DMS53 (cell line): ENCODE measurements at places on chromosomes 7 and 10.

DNA sequence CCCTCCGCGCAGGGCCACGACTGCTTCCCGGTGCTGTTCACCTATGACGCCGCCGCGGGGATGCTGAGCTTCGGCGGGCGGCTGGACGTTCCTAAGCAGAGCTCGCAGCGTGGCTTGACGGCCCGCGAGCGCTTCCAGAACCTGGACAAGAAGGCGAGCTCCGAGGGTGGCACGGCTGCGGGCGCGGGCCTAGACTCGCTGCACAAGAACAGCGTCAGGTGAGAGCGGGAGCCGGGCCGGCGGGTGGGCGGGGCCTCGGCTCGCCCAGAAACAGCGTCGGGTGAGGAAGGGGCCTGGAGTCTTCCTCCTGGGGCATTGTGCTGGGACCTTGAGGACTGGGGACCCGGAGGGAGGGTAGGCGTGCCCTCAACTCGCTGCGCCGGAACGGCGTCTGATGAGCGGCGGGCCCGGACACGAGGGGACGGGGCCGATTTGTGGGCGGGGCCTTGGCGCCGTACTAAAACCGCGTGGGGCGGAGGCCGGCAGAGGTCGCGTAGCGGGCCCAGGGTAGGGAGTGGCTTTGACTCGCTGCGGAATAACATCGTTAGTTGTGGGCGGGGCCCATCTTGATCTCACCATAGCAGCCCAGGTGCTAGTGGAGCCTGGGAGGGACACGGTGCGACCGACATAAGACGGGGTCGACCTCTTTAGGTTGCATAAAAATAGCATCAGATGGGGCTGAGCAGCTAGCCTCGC, 15.6 kb downstream of the PDAP1 start:
- DNase-seq, result peak; percentile 98

DNA sequence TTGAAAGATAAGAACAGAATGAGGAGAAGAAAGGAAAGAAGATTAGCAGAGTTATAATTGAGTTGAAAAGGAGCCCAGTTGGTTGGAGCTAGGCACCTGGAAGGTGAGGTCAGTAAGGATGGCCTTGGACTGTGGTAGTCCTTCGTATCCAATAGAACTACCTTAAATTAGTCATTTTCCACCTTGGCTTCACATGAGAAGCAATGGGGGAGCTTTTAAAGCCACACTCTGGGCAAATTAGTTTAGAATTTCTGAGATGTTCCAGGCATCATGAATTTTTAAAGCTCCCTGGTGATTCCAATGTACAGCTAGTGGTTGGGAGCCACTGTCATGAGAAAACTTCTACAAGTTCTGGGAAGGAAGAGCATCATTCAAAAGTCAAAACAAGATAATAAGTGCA, 27.3 kb upstream of the CYP3A5 start:
- peak; percentile 74 for DNase-seq

- DNase-seq, result no peak
These were observed 28.7 kb downstream of the ST8SIA6 start for GRCh38 chr10:17425584-17426262.

DNA sequence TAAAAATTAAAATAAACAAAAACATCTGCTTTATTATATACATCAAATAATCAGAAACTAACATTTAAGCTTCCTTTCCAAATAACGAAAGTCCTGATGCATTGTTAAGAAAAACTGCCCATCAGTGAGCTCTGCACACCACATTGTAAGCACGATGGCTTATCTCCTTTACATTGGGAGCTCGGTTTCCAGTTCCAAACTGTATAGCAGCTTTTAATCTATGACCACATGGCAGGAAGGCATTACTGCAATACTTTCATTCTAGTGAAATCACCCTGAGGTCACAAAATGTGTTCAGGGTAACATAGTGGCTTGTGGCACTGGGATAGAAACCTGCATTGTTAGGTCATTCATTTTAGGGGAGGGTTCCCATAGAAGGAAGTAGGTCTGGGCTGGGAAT, 146.3 kb downstream of the ZNF22 start:
- no peak for DNase-seq

- peak; percentile 96 for DNase-seq
These were observed 63.9 kb upstream of the CACNA2D1 start for GRCh38 chr7:82507365-82507975.

DNA sequence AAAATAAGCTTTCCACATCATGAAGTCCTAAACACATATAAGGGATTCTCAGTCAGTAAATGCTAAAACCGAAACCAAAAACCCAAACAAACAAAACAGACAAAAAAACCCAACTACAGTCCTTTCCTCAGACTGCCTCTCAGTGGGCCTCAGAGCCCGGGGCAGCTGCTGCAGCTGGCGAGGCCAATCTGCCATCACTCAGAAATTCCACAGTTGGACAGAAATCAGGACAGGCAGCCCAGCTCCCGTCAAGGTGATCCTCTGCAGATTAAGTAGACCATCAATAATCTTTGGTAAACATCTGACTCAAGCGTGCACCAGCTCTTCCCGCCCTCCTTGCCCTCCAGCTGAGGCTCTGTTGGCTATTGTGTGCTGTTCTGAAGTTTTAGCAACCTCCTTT, 142.2 kb downstream of the ATXN7L1 start:
- peak; percentile 84 for DNase-seq
